ENCODE measurements at places on chromosomes 1 and 21. TPM values are rescaled to one million over a fixed set of nuclear protein-coding genes. Genes with fewer than 3 reads are reported as not detected.

DNA sequence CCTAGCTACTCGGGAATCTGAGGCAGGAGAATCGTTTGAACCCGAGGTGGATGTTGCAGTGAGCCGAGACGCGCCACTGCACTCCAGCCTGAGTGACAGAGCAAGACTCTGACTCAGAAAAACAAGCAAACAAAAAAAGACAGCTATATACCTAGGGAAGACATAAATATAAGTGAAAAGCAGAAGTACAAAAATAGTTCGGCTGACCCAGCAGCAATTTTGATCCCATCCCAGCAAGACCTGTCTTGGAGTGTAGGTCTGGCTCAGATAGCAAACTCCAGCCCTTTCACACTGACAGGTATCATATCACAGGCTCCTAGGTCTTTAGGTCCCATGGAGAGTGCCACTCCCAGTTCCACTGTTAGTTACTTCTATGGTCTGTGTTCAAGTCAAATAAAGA is 14.6 kb downstream of the MTX1 start:
- ATAC-seq, result no peak

- no peak for ATAC-seq
Measured at GRCh38 chr1:222750651-222751050, 13.6 kb downstream of the FAM177B start.

The TLCD4 gene
- 17.2 TPM for total RNA-seq

DNA sequence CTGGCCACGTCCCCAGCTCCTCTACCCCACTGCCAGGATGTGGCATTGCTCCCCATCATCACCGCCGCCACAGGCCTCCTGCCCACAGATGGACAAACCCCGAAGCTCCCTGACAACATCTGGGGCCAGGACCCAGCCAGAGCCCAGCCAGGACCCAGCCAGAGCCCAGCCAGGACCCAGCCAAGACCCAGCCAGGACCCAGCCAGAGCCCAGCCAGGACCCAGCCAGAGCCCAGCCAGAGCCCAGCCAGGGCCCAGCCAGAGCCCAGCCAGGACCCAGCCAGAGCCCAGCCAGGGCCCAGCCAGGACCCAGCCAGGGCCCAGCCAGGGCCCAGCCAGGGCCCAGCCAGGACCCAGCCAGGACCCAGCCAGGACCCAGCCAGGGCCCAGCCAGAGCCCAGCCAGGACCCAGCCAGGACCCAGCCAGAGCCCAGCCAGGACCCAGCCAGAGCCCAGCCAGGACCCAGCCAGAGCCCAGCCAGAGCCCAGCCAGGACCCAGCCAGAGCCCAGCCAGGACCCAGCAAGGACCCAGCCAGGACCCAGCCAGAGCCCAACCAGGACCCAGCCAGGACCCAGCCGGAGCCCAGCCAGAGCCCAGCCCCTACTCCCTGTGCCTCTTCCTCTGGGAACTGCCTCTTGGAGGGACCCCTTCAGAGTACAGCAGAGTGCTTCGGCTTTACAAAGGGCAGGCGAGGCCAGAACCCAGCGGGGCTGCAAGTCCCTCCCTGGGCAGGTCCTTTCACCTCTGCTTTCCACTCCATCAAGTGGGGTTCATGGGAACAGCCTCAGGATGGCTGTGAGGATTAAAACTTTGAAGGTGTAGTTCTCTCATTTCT is 43.7 kb downstream of the DISP3 start:
- ATAC-seq, result no peak

GRCh38 chr1:110879758-110880606 is 7.0 kb downstream of the CD53 start:
- peak; percentile 28 for ATAC-seq

DNA sequence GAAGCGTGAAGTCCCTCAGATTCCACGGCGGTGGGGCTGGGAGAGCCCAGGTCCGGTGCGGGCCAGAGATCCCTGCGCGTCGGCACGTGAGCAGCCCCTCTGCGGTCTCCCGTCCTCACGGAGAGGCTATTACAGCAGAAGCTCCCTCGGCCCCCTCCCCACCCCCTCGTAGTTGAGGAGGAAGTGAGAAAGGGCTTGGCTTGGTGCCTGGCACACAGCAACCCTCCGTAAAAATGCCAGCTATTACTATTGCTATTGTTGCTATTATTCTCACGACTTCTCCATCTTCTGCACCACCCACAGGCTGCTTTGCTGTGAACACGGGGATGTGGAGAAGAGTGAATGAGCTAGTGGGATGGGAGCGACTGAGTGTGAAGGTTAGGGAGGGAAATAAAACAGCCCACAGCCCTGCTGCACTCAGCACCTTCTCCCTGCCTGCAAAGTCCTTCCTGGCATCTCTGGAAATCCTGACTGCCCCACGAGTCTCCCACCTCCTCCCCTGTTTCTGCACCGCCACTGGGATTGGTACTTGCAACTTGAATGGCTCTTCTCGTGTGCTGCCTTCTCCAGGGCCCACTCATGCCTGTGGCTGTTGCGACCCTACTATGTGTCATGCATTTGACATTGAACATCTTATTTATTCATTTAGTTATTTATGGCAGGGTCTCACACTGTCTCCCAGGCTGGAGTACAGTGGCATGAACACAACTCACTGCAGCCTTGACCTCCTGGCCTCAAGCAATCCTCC is 26.6 kb downstream of the ZBTB18 start:
- no peak for ATAC-seq

The WDR64 gene
- not detected for total RNA-seq

DNA sequence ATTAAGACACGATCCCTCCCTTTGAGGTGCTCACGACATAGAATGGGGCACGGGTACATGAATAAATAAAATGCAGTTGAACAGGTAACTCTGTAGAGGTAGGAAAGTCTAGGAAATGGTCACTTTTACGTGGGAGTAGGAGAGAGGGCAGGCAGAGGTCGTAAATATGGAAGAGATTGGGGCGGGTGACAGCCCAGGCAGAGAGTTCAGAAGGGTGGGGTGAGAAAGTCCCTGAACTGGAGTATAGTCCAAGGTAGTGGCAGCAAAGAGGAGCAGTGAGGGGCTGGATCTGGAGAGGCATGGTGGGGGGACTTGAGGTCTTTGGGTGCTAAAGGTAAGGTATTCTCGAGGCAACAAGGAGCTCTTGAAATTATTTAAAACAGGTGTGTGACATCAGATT is 147.9 kb downstream of the C1orf21 start:
- ATAC-seq, result no peak

DNA sequence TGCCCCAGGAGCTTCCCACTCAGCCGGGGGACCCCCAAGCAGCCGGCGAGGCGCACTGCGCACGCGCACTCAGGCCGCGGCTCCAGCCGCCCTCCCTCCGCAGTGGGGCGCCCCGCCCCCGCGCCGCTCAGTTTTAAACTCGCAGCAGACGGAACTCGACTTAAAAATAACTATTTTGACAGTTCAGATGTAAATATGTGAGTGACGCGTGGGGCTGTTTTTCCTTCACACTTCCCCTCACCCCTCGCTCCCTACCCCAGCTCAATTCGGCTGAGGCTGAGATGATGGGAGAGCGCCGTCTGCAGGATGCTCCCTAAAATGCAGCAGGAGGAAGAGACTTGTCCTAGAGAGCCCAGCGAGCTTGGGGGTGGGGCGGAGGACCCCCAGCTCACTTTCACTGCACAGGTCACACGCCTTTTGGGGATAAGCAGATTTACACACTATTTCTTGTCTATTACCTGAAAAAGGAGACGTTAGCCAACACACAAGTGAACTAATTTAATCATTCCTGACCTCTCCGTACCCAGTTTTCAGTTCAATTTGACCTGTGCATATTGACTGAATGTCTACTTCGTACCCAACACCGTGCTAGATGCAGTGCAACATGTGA is 8.9 kb upstream of the LEMD1 start:
- peak; percentile 51 for ATAC-seq

DNA sequence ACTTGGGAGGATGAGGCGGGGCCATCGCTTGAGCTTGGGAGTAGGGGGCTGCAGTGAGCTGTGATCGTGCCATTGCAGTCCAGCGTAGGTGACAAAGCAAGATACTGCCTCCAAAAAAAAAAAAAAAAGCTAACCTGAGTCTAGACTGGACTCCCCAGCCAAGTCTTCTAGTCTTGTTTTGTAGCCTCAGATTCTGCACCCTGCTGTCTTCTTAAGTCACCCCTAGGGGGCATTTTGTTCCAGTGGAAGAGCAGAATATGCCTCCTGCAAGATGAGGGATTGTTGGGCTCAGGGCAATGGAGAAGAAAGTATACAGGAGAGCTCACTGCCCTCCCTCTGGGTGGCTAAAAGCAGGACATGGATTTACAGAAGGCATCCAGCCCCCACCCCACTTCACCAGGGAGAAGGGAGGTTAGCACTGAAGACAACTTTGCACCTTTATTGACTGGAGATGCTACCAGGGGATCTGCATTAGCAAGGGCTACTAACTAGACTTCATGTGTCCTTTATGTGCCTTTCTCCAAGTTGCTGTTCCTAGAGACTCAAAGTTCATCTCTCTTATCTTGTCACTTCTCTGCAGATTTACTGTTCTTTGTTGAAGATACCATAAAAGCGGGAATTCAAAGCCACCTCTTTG is 15.3 kb upstream of the RNF187 start:
- no peak for ATAC-seq

DNA sequence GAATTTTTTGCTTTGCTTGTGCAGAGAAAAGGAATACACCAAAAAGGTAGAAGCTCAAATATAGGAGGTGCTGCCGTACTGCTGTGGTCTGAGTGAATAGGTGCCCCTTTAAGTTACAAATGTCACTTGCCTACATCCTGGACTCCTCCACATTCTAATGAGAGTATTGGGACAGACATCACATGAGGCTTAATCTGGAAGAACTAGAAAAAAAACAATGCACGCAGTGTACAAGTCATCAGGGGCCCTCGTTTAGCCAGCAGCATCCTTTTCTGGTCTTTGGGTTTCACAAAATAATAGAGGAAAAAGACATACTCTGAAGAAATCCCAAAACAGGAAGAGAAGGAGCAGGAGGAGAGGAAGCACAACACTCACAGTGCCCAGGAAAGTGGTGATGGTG is 89.3 kb downstream of the SLC44A5 start:
- ATAC-seq, result no peak
